ENCODE measurements at places on chromosomes 1 and 21.

DNA sequence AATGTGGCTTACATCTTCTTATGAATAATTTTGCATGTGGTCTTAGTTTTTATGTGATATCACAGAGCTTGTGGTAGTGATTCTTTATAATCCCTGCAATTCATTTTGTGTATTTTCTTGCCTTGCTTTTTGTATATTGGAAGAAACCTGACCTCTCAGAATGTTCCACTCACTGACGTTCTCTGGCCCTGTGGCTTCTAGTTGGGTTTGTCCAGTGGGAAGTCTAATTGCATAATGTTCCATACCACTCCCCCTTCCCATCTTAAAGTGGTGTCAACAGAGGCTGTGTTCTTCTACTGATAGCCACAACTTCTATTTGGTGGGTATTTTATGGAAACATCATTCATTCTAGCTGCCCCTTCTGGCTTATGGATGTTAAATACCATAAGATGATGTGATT is 225.3 kb downstream of the BACH1 start:
- DNase-seq: no peak

DNA sequence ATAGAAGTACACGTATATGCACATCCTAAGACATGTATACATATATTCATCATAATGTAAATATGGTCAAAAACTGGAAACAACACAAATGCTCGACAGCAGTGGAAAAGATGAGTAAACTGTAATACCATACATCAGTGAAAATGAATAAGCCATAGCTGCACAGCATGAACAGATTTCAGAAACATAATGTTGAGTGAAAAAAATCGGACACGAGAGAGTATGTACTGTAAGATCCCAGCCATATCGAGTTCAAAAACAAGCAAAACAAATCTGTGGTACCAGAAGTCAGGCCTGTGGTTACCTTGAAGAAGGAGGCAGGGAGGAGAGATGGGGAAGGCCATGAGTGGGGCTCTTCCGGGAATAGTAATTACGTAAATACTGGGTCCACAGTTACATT is 90.4 kb downstream of the GLIS1 start:
- DNase-seq: no peak

GRCh38 chr1:25140073-25140797 is 92.1 kb downstream of the SYF2 start:
- no peak for DNase-seq

DNA sequence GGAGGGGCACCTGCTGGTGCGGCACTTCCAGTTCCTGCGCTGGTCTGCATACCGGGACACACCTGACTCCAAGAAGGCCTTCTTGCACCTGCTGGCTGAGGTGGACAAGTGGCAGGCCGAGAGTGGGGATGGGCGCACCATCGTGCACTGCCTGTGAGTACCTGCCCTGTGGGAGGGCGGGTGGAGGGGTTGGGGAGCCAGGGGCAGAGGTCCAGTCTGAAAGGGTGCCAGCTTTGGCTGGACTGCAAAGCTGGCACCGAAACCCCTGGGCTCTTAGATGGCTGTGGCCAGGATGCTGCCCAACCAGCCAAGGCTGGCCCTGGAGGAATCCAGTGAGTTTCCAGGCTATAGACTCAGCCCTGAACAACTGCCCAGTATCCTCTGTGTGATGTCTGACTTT is 87.3 kb downstream of the PTPRU start:
- no peak for DNase-seq

- DNase-seq: no peak
Measured at GRCh38 chr21:39552856-39553255, 59.9 kb upstream of the B3GALT5 start.

GRCh38 chr1:153545067-153546055 is at the start of gene S100A4:
Gene S100A4 (minus strand): TSS chr1:153545806. CDS start chr1:153544794, 1,012 bp downstream.
- DNase-seq: peak; percentile 41

GRCh38 chr1:67684526-67685066 is 405 bp upstream of the GADD45A start:
- no peak for DNase-seq

DNA sequence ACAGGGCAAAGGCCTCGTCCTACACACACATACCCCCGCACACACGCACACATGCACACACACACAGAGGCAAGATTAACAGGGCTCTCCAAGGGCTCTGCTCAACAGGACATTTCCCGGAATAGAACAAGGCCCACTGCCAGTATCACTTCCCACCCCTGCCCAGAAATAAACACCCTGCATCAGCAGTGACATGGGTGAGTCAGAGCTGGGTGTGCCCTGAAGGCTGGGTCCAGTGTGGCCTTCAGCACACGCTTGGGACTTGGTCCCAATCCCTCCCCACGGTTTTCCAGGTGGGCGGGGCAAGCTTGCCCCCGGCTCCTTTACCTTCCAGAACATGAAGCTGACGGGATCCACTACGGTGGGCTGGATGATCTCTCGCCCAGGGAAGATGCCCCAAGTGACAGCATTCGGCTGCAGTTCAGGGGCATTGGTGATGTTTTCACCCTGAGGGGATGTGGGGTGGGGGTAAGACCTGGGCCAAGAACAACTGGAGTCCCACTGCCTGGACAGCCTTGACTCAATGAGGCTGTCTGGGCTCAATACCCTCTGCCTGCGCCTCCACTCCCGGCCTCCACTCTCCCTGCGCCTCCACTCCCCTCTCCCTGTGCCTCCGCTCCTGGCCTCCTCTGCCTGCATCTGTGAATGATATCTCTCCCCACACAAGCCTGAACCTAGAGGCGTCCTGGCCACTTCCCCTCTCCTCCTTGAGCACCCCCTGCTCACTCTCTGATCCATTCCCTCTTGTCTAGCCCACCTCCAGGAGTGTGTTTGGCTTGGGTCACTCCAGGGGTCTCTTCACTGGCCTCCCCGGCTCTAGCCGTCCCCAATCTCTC is 14.7 kb downstream of the MTHFR start:
- DNase-seq: no peak

GRCh38 chr1:198763298-198763714 is 124.5 kb downstream of the PTPRC start:
- no peak for DNase-seq

DNA sequence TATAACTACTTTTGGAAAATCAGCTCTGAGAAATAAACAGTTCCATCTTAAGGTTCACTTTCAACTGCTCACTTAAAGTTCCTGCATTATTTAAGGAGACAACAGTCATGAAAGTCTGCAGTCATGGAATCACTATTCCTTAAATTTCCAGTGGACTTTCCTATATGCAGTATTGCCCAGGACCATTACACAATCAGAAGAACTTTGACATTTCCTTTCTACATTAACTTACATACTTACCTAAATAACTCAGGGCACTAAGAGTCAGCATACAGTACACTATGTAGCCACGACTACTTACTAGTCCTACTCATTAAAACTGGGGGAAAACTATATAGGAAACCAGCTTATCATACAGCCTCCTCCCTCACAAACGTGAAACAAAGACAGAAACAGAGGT is 220.1 kb downstream of the SLC45A1 start:
- no peak for DNase-seq

DNA sequence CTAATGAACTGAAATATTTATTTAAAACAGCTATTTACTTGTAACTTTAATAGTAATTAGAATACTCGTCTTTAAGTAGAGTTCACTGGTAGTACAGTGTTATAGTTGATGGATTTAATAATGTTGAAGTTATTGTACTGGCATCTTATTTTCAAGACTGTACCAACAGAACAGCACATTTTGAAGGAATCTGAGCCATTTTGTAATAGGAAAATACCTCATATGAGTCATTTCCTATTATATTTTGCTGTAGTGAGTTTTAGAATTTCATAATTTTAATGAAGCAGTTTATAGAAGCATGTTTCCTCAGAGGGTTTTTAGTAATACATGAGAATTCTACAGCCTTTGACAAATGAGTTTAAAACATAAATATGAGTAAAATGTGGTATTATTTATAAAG is 258.3 kb downstream of the OLFM3 start:
- no peak for DNase-seq

DNA sequence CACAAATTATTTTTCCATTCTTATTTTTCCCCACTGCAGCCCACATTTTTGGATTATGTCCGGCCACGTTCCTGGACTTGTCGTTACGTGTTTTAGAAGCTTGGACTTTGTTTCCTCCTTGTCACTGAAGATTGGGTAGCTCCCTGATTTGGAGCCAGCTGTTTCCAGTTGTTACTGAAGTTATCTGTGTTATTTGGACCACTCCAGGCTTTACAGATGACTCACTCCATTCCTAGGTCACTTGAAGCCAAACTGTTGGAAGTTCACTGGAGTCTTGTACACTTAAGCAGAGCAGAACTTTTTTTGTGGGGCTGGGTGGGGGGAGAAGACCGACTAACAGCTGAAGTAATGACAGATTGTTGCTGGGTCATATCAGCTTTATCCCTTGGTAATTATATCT is 12.2 kb upstream of the AXDND1 start:
- DNase-seq: no peak

- no peak for DNase-seq
Measured at GRCh38 chr1:41622402-41622801, 137.9 kb upstream of the EDN2 start.

- no peak for DNase-seq
Measured at GRCh38 chr1:87367549-87367948, 38.9 kb downstream of the LMO4 start.

GRCh38 chr1:117563492-117563875 is 42.4 kb upstream of the TENT5C start:
- DNase-seq: no peak

- DNase-seq: no peak
Measured at GRCh38 chr1:204464187-204464631, 30.4 kb downstream of the PIK3C2B start.

DNA sequence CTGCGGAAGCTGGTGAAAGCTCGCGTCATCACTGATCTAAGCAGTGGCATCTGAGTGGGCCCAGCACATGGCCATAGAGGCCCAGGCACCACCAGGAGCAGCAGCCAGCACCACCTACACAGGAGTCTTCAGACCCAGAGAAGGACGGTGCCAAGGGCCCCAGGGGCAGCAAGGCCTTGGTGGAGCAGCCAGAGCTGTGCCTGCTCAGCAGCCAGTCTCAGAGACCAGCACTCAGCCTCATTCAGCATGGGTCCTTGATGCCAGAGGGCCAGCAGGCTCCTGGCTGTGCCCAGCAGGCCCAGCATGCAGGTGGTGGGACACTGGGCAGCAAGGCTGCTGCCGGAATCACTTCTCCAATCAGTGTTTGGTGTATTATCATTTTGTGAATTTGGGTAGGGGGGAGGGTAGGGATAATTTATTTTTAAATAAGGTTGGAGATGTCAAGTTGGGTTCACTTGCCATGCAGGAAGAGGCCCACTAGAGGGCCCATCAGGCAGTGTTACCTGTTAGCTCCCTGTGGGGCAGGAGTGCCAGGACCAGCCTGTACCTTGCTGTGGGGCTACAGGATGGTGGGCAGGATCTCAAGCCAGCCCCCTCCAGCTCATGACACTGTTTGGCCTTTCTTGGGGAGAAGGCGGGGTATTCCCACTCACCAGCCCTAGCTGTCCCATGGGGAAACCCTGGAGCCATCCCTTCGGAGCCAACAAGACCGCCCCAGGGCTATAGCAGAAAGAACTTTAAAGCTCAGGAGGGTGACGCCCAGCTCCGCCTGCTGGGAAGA is 3.2 kb upstream of the ARTN start:
- peak; percentile 40 for DNase-seq

DNA sequence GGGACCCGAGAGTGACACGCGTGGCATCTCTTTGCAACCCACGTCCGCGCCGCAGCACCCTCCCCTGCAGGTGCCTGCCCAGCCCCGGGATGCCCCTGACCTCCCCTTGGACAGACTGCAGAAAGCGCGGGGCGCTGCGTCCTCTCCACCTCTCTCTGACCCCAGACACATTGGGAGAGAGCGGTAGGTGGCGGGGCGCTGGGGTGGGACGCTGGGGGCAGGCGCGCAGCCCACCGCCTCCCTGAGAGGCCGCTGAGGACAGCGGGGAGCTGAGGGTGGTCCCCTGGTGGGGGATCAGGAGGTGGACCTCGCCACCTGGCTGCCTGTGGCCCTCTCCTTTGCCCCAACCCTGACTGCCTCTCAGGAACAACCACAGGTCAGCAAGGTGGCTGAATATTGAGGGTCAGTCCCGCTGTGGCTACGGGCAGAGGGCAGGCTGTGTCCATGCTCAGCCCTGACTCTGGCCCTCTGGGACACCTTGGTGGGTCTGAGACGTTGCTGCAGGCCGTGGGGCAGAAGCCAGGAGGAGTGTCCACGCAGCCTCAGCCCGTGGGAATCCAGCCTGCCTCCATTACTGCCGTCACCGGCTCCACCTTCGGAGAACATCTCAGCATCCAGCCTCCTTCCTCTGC is 761 bp upstream of the UBE2J2 start:
- DNase-seq: no peak

DNA sequence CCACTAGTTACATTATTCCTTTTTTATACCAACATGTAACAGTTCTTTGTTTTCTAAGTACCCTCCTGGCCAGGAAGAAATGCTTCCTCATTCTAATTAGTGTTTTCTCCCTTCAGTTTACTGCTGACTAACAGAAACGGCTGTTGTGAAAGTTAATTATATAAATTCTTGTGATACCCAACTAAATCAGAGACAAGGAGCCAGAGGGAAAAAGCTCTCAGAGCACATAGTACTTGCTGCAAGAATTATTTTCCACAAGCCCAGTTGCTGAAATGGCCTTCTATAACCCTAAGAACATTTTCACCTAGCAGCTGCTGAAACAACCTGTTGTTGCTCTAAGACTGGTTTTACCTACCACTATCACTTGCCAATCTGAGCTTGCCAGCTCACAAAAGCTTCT is 82.4 kb downstream of the FAF1 start:
- DNase-seq: no peak

DNA sequence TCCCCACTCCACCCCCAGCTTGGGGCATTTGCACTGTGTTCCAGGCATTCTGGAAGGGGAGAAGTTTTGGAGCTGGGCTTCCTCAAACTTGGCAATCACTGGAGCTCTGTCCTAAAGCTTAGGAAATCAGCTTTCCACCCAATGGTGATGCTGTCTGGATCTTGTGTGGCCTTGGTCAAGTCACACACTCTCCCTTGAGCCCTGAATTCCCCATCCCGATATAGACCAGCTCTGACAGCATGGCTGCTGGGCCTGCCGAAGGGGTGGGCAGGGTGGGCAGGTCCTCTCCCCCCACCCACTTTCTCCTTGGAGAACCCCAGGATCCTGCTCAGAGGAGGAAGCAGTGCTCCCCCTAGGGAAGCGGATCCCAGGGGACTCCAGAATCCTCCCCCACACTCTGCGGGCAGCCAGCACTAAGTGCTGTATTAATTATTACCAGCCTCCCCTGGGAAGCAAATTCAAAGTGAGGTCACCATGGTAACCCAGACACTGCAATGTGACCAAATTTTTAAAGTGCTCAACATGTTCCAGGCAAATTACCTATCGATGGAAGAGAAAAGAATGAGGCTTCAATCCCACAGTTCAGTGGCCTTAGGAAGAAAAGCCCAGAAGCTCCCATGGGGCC is 21.3 kb upstream of the LDLRAP1 start:
- no peak for DNase-seq

GRCh38 chr1:159338018-159338417 is 35.9 kb downstream of the FCER1A start:
- no peak for DNase-seq
